ENCODE measurements at places on chromosomes 6 and 20. TPM values are rescaled to one million over a fixed set of nuclear protein-coding genes. Genes with fewer than 3 reads are reported as not detected.
A peak's percentile ranks its signal among the peaks of the same experiment; 100 is the strongest.

GRCh38 chr6:157864185-157864761, 41.2 kb downstream of the SNX9 start:
- DNase-seq: peak; percentile 36

GRCh38 chr6:19492636-19493405, 344.3 kb upstream of the ID4 start:
- no peak for DNase-seq

The FAM184A gene
- not detected for total RNA-seq

- no peak for DNase-seq
Observed at GRCh38 chr6:31979238-31979898, 2.5 kb upstream of the C4A start.

- no peak for DNase-seq
Observed at GRCh38 chr6:157559201-157559756, 178.3 kb downstream of the ZDHHC14 start.

DNA sequence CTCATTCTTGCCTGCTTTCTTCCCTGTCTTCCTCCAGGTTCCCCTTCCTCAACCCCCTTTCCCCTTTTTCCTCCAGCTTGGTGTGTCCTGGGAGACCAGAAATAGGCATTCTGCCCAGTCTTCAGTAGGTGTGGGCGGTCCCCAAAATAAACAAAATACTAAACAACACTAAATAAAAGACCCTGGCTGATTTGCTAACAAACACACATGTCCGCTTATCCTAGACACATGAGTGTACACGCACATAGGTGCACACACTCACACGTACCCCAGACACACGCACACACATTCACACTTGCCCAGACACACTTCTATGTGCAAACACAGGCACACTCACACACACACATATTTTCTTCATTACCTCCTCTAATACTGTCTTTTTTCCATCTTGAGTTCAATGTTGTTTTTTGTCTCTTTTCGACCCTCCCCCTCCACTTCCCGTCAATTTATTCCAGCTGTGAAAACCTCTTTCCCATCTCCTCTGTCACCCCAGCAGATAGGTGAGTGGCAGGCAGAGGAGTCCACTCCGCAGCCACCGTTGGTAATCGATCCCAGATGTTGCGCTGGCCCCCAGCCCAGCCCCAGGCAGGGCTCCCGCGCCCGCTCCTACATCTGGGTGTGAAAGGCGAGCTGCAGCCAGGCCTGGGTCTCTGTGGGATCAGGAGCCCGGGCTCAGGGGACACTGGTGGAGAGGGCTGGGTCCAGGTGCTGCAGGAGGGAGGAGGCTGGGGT, 56.9 kb upstream of the FOXP4 start:
- DNase-seq: peak; percentile 56

- no peak for DNase-seq
Observed at GRCh38 chr6:19362396-19362795, 474.8 kb upstream of the ID4 start.

GRCh38 chr6:41720262-41720620, 15.2 kb downstream of the TFEB start:
- no peak for DNase-seq

GRCh38 chr6:705047-705446, 12.1 kb upstream of the EXOC2 start:
- DNase-seq: no peak

- DNase-seq: no peak
Observed at GRCh38 chr6:2990248-2990931, 9.3 kb upstream of the NQO2 start.

DNA sequence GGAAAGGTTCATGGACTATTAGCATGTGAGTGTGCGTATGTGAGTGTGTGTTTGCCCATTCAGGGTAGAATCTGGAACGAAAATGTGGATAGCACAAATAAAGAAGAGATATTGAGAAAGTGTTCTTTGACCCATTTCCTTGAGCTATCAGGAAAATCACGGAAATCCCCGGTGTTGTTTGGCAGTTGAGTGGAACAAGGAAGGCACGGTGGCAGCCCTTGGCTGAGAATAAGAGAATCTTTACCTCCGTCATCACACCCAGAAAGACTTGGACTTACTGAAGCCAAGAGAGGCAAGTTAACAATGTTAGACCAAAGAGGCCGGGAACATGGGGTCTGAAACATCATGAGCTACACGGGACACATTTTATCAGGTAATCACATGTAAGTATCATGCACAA, 588.9 kb upstream of the BTBD3 start:
- no peak for DNase-seq

DNA sequence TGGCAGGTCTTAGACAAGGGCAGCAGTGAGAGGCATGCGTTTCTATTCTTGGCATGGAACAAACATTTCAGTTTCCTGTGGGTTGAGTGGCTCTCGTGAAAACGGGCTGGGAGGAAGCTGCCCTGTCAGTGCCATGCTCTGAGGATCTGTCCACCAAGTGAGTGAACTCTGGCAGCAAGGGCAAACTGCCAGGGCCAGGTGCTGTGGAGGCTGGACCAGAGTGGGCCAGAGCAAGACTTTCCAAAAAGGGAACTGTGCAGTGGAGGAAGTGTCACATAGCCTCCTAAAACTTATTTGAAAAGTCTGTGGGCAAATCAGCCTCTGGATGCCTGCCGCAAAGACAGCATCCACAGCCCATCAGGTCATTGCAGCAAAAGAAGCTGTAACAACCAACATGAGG, 44.2 kb upstream of the TAB2 start:
- DNase-seq: no peak

DNA sequence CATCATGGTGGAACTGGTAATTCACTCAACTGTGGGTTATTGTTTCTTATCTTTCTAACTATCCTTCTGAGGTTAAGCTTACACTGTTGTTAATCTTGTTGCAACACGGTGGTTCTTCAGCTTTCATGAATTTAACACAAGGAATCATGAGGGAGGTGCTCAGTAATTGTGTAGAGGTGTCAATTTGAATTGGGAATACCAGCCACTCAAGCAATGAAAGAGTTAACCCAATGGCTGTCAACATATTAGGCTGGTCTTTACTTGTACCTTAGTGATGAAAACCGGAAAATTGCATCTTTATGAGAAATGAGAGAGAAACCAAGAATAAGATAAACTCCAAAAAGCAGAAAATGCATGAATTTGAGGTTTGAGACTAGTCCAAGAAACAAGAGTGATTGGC, 95.7 kb downstream of the HS3ST5 start:
- DNase-seq: no peak

GRCh38 chr6:89948876-89949275, 54.6 kb downstream of the GJA10 start:
- no peak for DNase-seq

The CST2 gene
- not detected for total RNA-seq

DNA sequence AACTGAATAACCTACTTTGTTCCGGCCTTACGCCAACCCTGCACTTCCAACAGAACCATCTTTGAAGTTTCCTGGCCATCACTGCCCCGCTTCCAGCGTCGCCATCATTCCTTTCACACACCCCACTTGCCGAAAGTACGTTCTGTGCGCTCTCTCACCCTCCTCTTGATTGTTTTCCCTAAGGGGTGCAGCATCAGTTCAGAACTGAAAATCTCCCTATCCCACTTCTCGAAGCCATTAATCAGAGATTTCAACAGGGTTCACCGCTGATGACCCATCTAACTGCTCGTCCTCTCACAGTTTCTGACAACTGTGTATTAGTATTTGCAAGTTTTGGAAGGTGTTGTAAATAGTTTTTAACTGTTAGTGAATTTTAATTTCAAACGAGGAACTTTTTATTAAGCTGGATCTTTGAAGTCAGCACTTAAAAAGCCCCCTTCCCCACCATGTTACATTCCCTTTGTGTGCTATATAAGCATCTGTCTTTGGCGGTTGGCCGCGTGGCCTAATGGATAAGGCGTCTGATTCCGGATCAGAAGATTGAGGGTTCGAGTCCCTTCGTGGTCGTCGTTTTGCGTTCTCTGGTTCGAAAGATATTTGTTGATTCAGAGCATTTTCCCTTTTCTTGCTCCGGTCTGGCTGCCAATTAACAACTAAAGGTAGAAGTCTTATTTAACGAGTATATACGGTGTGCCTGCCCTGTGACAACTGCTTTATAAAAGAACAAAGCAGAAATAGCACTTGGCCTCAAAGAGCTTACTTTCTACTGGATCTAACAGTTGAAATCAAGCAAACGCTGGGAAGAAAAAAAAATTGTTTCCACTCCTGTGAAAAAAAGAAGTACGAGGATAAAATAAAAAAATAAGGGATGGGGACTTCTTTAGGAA, 42.6 kb downstream of the TRIM27 start:
- peak; percentile 75 for DNase-seq

The PDCD2 gene
- 50.3 TPM for total RNA-seq

DNA sequence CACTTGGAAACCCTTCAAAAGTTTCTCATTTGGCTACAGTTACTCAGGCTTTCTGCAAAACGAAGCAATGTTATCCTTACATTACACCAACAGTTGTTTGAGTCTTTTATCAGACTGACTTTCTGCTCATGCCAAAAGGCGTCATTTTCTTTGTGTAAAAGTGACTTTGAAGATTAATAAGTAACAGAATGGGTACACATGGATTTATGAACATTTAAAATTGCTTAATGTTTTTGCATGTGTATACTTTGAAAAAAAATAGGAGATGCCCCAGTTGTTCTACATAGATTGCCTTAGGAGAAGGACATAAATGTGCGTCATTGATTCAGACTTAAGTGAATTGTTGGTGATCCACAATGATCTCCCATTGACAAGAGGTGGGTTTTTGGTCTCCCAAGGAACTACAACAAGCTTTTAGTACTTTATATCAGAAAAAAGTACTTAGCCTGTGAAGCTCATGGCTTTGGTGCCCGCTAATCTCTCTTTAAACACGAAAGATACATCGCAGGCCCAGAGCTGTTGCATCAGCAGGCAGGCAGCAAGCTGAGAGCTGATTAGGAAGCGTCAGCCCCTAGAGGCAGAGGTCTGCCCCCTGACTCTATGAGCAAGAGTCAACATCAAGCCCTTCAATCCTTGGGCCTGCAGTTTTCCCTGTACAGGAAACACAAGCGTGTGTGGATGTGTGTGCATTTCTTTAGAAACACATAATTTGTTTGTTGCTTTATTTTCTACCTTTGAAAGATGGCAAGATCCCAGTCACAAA, 45.9 kb downstream of the SLC22A3 start:
- DNase-seq: no peak

- DNase-seq: no peak
Observed at GRCh38 chr20:15379681-15380296, 1042.4 kb upstream of the FLRT3 start.

DNA sequence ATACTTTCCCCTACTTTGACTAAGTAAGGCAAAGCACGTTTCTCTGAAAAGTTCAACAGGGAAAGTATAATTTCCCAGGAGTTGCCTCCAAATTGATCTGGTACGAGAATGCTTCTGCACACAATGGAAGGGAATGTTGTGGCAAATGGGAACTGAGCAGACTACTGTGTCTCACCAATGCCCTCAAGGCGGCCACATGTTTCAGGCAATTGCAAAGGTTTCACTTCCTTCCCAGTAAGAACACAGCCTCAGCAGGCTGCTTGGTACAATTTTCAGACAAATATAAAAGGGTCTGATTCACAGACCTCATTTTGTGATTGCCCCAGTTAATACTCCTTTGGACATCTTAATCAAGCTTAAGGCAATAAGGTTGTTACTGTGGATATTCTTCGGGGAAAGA, 71.2 kb downstream of the KIAA0319 start:
- DNase-seq: no peak

DNA sequence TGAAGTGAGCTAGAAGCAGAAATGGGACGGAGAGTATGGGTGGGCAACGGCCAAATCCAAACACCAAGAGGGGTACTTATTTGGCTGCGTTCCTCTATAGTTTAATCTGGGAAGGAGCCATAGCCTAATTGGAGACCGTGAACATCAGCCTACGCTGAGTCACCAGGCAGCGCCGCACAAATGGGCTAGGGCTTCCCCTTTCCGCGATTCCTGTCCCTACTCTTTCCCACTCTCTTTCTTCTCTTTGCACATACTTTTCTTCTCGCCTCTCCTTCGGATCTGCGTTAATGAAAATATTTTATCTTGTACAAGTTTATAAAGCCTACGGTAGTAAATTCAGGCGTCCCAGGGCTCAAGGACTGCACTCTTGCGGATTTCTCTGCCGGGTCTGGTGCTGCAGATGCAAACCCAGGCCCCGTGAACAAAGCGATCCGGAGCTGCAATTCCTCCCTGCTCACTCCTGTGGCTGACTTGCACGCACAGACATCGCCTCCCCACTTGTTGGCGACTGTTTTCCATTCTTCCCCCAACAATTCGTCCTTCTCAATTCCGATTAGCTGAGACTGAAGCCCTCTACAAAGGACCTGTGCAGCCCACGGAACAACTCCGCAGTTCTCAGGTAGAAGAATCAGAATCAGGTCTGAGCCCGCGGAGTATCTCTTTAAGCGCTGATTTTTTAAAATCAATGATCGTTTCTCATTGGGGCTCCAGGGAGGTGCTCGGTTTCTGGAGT, 4.2 kb upstream of the TBX18 start:
- DNase-seq: no peak

The CRIP3 gene
- total RNA-seq: not detected

The KIAA1755 gene
- total RNA-seq: 2.5 TPM

All from IMR-90 (cell line).